ENCODE measurements at places on chromosomes 2 and 18.

DNA sequence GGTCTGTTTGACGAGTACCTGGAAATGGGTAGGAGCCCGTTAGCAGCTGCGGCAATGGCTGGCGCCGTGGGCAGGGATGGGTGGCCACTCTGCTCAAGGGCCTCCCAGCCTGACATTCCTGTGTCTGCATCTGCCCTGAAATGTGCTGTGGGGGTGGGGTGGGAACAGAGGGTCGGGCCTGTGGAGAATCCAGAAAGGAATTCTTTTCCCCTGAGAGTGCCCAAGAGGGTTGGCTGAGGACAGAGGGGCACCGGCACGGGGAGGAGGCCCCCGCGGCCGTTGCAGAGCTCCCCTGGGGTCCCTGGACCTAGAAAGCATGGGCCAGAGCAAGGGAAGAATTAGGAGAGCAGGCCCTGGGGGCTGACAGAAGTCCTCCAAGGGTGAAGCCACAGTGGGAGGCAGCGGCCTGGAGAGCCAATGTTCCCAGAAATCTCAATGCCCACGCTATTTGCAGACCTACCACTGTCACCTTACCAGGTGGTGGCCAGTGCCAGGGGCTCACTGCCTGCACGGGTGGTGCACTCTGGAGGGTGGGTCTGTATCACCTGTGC is 27.8 kb downstream of the ANO7 start:
- DNase-seq, result no peak

DNA sequence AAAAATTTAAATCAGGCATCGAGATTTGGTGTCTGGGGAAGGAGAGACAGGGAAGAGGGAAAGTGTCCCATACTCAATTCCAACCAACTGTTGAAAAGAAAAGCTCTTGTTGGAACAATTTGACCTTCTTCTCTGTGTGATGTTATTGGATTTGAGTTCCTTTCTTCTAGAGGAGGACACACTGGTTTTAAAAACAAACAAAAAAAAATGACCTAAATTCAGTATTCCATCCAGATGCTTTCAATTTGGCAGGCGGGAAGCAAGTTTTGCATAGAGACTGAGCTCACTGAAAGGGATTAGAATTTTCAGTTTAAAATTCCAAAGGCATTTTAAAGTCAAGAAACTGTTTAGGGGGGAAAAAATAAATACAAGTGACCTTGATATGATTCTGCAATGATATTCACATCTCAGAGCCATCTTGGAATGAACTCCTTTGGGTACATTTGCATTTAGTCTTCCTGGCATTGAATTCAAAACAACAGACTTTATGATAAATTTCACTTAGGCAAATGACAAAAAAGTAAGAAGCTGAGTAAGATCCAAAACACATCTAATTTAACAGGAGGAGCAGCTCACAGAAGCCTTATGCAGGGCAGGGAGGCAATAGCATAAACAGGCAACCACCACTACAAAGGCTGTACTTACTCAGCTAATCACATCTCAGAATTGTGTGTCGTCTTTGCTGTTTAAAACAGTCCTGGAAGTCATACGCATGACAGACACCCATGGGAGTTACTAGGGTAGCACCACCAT is 126.8 kb downstream of the CDH20 start:
- no peak for DNase-seq

DNA sequence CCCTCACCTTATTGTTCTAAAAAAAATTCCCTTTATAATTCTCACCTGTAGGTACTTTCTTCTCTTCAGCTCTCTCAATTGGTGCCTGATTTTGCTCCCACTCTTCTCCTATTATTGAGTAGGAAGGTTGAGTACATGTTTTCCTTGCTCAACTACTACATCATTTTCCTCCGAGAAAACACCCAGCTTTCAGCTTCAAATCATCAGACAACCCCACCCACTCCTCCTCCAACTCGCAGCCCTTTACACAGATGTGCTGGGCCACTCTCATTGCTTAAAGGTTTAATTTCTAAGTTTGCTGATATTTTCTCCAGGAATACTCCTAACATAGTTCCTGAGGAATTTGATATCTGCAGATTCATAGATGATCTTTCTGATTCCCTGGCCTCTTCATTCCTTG is 734.4 kb upstream of the ZEB2 start:
- no peak for DNase-seq

DNA sequence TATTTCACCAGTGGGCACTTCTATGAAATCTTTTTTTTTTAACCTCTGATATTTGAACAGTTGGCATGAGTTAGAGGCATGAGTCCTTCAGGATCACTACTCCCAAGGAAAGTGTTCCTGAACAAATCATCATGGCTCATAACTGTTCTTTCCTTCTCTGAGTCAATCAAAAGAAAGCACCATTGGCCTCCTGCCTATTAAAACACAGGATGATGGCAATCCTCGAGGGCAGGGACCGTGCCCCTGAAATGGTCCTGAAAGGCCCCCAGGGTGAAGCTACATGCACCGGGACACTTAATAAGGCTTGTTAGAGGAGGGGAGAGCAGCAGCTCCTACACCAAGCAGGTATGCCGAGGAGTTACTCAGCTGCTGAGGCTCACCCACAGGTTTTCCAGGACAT is 43.5 kb downstream of the SLC14A2 start:
- DNase-seq, result no peak

DNA sequence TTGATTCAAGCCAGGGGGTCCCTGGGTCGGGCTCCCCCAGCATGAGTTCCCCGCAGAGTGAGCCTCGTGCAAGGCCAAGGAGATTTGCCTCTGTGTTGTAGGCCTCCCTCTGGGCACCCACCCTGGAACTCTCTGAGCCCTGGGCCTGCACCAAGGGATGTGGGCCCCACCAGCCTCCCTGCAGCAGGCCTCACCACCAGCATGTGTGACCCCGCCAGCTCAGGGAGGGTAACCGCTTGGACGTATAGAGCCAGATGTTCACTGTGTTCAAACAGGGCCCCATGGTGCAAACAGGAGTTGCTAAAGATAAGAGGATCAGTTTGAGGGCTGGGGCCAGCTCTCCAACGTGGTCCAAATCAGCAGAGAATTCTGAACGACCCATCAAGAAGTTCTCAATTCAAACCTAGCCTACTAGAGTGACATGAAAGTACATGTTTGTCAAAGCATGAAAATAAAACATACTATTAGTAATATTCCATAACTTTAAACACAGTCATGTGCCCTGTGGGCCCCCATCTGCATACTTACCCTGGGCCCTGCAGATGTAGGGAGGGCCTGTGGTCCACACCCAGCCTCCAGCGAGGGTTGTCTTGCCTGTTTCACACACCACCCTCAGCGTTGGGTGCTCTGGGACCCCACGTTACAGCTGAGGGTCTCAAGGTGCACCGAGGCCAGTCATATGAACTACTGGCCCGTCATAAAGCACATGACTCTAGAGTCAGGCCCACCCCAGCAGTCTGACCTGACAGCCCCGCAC is 5.5 kb upstream of the TUBB6 start:
- DNase-seq, result no peak

DNA sequence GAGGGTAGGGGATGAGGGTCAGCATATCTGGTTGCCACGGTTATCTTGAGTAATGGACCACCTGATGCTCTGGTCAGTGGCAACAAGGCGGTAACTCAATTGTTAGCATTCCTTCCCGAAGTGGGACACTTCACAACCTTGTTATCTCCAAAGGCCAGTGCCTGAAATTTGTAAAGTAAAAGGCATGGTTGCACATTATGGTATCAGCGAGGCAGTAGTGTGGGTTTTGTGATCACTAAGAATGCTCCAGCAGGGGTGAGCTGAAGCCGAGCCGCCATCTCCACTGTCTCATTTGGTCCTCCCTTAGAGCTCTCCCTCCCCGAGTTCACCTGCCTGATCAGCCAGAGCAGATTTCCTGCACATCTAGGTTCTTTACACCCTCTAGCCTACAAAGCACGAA is 50.5 kb upstream of the LGALSL start:
- no peak for DNase-seq

GRCh38 chr18:24924066-24924716 is 427.8 kb downstream of the ZNF521 start:
- no peak for DNase-seq

GRCh38 chr2:46921676-46922448 is 6.3 kb upstream of the MCFD2 start:
- DNase-seq, result no peak

DNA sequence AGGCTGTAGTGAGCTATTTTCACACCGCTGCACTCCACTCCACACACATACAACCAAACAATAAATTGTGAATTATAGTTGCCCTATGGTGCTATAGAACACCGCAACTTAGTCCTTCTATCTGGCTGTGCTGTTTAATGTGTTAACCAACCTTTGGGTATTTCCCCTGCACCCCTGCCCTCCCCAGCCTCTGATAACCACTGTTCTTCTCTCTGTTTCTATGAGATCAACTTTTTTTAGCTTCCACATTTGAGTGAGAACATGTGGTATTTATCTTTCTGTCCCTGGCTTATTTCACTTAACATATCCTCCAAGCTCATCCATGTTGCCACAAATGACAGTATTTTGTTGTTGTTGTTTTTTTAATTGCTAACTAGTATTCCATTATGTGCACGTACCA is 32.5 kb downstream of the TET3 start:
- no peak for DNase-seq

DNA sequence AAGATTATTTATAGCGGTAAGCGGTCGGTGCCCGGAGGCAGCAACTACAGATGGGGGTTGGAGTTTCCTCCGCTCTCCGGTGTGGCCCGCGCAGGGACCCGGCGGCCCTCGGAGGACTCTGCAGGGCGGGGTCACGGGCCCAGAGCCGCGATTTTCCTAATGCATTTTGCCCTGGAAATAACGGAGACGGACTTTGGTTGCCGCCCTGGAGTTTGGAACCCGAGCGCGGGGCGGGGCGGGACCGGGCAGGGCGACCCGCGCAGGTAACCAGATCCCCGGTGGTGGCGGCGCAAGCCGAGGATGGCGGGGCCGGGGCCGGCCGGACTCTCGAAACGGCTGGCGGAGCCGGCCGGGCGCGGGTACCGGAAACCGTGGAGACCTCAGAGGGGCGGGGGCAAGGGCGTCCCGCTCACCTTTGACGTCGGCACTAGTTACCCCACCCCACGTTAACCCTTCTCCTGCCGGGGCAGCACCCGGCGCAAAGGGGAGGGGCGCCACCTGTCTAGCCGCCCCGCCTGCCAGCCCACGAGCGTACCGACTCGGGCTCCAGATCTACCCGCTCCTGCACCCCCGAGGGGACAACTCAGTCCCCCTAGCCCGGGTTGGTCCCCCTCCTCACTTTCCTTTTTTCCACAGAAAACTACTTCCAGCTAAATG is 2.9 kb downstream of the CYP26B1 start:
- no peak for DNase-seq

DNA sequence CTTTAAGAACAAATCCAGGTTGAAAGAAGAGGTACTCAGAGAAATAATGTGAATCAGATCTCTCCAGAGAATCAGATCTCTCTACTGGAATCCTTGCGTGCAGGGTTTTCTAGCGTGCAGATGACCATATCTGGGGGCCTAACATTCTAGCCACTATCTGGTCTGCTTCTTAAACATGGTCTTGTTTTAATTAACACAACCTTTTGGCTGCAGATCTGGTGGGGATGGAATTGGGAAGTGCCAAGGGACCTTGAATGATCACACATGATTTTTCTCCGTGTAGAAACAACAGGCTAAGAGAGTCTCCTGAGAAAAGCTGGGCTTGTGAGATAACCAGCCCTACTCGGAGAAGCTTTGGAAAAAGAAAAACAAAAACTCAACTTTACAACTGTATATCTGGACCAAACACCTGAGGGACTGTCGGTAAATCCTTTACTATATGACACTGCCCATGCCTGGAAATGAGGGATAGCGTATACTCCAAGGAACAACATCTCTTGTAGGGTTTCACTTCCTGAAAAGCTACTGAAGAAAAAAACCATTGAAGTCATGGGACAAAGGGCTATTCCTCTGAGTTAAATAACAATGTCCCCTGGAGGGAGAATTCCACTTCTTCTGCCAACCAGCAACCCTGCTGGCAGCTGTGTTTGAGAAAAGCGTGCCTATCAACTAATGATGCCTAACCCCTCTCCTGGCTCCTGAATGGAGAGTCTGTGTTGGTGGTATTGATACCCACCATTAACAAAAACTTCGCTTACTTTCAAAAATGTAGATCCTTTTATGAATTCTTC is 171.0 kb upstream of the REV1 start:
- DNase-seq, result no peak

GRCh38 chr2:150097901-150098531 is 389.5 kb downstream of the RND3 start:
- no peak for DNase-seq

- DNase-seq, result no peak
Measured at GRCh38 chr18:58394046-58394445, 234.8 kb downstream of the ALPK2 start.

GRCh38 chr2:31711737-31712136 is 131.0 kb upstream of the SRD5A2 start:
- no peak for DNase-seq

GRCh38 chr2:45992741-45993475 is 304.3 kb upstream of the EPAS1 start:
- DNase-seq, result no peak

DNA sequence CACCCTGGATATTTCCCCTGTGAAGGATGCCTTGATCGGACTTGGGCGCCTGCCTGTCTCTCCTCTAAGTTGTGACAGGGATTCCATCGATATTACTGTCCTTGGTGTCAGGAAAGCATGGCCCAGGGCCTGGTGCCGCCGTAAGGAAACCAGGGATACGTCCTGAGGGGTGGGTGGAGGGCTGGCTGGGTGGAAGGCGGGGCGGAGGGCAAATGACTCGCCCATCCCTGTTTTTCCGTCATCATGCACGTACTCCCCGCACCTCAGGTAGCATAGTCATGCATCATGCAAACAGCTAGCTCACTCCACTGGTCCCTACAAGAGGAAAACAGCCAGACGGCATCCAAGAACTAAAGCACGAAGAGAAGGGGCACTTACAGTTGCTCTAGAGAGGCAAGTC is 57.1 kb downstream of the PXDN start:
- no peak for DNase-seq

GRCh38 chr2:179348906-179349305 is 84.3 kb upstream of the SESTD1 start:
- no peak for DNase-seq

DNA sequence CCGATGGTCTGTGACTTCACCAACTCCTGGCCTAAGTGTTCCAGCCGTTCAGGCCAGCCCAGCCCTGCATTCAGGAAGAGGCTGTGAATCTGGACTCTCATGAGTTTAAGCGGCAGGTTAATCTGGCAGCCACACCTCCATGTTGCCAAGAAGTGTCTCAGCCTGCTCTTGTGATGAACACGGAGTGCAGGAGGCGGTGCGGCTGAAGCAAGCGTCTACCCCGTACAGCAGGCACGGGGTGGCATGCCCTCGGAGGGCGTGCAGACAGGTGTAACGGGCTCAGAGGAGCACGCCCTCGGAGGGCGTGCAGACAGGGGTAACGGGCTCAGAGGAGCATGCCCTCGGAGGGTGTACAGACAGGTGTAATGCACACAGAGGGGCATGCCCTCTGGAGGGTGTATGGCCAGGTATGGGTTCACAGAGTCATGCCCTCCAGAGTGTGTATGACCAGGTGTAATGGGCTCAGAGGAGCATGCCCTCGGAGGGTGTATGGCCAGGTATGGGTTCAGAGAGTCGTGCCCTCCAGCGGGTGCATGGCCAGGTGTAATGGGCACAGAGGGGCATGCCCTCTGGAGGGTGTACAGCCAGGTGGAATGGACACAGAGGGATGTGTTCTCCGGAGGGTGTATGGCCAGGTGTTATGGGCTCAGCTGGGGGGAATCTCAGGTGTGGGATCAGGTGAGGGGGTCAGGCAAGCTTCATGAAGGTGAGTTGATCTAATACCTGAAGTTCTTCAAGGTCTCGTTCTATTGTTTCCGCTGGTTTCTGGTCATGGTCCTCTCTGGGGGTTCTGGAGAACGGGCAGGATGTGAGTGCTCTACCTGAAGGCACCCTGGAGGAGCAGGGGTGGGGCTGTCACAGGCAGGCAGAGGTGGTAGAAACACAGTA is 22.6 kb downstream of the CROCC2 start:
- DNase-seq, result no peak

GRCh38 chr2:100060875-100061274 is 81.5 kb downstream of the AFF3 start:
- no peak for DNase-seq
